ENCODE measurements at places on chromosomes 13 and 19. TPM values are rescaled to one million over a fixed set of nuclear protein-coding genes. Genes with fewer than 3 reads are reported as not detected.

DNA sequence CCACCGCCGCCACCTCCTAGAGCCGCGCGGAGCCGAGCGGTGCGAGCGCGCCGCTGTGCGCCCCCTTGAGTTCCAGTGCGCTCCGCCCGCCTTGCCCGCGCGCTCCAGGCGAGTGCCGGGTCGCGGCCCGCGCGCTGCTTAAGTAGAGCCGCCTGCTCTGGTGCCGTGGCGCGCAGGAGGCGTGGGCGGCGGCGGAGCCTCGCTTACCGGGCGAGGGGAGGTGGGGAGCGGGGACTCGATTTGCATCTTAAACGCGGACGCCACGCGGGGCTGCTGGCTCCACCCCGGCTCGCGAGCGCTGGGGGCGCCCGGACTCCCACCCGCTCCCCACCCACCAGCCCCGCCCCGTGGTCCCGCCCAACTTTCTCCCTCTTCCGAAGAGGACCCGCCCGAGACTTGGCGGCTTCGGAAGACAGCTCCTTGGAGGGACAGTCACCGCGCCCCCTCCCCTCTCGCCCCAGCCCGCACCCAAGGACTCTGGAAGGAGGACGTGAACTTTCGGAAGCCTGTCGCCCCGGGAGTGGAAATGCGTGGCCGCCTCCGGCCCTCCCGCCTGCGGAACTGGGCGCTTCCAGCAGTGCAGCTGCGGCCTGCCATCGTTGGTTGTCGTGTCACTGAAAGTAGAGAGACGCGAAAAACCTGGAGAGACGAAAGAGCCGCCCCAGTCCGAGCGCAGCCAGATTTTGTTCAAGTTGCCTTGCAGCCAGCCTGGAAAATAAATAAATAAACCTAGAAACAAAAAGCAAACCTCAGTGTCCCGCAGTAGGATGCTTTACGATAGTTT, at the start of gene KCTD12:
Gene KCTD12 (minus strand): TSS at position 114 of the 784 bp plus-strand sequence. CDS start 257 bp downstream, outside the sequence.
- peak; percentile 80 for DNase-seq

Gene LAIR2
- polyA plus RNA-seq = 0.21 TPM

DNA sequence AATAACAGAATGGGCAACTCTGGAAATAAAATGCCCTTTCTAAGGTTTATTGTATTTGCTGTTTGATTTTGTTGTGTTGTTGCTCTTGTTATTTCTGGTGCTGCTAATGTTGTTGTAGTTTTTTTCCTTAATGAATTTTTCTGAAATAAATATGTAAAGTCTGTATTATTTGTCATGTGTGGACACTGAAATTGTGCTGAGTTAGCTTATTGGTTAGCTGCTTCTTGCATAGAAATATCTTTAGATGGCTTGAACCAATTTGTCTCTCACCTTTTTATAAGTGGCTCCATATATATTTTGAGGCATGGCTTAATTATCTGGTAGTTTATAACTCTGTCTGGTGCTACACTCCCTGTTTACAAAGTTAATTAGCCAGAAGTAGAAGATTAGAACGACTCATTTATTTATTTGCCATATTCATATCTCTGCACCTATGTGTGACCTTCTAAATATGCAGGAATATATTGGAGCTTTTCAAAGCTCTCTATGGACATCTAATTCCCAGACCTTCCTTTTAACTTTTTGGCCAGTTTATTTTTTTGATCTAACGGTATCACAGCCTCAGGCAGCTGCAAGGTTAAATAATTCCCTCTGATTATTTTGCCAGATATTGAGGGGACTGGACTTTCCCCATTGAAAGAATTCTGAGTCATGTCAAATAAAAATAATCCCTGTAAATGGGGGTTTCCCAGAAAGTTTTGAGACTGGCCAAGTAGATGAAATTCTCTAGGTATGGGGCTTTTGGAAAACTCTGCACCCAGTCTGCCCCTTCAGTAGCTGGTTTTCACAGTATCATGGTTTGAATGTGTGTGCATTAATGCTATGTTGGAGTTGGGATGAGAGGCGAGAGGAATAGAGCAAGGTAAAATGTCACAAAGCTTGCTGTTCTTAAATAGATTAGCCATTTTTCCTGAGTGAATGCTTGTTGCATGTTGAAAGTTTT, 1331.7 kb upstream of the MIR17HG start:
- no peak for DNase-seq

DNA sequence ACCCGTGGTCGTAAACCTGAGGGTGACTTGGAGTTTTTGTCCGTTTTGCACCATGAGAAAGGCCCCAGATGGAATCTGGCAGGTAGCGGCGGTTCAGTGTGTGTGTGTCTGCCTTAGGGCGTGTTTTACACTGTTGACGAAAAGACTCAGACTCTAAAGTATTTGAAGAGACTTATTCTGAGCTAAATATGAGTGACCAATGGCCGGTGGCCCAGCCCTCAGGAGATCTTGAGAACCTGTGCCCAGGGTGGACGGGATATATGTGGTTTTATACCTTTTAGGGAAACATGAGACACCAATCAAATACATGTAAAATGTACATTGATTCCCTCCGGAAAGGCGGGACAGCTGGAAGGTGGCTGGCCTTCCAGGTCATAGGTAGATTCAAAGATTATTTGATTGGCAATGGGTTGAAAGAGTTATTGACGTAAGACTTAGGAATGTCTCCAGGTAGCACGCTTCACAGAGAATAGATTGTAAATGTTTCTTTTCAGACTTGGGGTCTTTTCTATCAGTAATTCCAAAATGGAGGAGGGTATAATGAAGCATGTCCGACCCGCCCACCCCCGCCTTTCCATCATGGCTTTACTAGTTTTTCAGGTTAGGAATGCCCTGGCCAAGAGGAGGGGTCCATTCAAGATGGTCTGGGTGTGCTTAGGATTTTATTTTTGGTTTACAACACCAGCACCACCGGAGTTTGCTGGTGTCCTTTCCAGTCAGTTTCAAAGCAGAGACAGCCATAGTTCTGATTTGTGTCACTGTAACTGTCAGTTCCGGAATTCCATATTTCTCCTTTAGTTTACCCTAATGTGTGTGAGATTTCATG, 1.0 kb upstream of the ZNF529 start:
- DNase-seq = peak; percentile 34

Gene INSR
- 25.1 TPM for polyA plus RNA-seq

- DNase-seq = no peak
Measured at GRCh38 chr13:27973961-27974662, 5.0 kb upstream of the CDX2 start.

Gene ZNF613
- 16.1 TPM for polyA plus RNA-seq

DNA sequence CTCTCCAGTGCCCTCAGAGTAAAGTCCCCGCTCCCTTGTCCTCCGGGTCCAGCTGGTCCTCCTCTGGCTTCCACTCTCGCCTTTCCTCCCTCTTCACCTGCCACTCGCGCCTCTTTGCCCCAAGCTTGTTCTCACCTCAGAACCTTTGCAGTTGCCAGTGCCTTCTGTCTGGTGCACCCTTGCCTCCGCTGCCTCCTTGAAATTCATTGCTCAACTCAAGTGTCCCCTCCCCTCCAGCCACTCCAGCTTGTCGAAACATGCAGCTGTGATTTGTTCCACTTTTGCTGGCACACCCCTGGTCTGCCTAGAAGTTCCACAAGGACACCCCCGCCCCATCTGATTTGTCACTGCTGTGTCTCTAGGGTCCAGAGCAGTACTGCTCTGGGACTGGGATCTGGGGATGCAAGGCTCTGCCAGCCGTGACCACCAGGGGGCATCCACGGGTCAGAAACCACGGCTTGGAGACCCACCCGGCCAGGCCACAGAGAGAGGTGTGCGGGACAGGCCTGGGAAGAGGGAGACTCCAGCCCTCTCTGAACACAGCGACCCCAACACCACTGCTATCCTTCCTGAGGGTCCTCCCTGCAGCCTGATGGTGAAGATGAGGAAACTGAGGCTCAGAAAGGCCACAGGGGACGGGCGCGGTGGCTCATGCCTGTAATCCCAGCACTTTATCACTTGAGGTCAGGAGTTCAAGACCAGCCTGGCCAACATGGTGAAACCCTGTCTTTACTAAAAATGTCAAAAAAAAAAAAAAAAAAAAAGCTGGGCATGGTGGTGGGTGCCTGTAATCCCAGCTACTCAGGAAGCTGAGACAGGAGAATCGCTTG, 49.9 kb downstream of the AP1M1 start:
- peak; percentile 49 for DNase-seq

Gene PLPPR2
- polyA plus RNA-seq = 15.1 TPM

- DNase-seq = peak; percentile 76
Measured at GRCh38 chr13:78658630-78659449, at the start of gene OBI1. OBI1 (minus strand) TSS chr13:78659155; CDS start chr13:78659120, 35 bp downstream.

DNA sequence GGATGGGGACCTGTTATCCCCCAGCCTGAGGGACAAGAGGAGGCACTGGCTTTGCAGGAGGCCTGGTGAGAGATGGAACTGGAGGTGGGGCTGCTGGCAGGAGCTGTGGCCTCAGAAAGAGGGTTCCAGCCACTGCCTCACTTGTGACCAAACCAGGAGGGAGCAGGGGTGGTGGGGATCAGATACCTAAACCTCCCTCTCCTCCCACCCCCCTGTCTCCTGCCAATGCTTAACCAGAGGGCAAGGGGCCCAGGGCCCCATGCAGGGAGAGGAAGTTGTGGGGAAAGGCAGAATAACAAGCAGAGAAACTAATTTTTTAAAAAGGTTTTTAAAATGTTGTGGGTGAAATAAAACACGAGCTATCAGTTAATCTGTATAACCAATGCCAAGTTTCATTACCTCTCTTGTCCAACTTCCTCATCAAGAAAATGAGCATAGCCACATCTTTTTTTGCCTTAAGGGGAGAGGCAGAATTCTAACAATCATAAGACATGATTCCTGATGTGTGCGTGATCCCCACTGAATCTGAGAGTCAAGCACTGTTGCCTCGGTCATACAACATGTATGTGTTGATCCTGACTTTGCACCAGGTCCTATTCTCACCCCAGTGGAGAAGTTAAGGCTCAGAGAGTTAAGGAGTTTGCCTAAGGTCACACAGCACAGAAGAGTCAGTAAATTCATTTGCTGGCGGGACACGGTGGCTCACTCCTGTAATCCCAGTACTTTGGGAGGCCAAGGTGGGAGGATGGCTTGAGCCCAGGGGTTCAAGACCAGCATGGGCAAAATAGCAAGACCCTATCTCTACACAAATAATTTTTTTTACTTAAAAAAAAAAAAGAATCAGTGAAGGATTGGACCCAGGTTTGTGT, 12.9 kb downstream of the FXYD5 start:
- no peak for DNase-seq

Gene OR4F17
- polyA plus RNA-seq = not detected

DNA sequence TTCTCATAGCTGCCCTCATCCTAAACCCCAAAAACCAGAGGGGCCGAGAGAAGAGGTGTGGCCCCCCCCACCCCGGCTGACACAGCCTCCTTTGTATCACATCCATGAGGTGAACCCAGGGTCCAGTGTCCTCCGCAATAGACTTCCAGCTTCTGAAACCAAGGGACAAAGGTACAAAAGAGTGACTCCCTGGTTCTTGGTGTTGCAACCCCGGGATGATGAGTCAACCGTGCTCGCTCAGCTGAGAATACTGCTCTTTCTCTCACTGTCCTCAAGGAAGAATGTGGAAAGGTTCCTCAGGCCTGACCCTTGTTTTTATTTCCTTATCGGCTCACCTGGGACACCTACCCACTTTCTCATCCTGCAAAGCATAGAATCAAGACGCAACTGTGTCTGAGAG, 5.5 kb downstream of the SLC15A1 start:
- DNase-seq = no peak

Gene SIGLEC9
- 0.97 TPM for polyA plus RNA-seq

DNA sequence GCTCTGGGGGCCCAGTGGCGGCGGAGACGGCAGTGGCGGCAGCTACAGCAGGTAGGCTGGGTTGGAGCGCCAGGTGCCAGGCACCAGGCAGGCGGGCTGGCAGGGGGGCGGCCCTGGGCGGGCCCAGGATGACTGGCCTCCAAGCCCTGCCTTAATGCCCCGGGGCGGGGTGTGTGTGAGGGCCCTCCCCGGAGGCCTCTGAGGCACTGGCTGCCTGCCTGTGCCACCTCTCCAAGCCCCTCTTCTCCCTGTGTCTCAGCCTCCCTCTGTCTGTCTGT, at the start of gene KLK11:
Gene KLK11 (minus strand): TSS at position 63 of the 278 bp plus-strand sequence. CDS start 985 bp downstream, outside the sequence.
- DNase-seq = no peak

Gene ZNF888
- polyA plus RNA-seq = 14.2 TPM

- no peak for DNase-seq
Measured at GRCh38 chr19:9054207-9054606, 32.7 kb upstream of the OR1M1 start.

DNA sequence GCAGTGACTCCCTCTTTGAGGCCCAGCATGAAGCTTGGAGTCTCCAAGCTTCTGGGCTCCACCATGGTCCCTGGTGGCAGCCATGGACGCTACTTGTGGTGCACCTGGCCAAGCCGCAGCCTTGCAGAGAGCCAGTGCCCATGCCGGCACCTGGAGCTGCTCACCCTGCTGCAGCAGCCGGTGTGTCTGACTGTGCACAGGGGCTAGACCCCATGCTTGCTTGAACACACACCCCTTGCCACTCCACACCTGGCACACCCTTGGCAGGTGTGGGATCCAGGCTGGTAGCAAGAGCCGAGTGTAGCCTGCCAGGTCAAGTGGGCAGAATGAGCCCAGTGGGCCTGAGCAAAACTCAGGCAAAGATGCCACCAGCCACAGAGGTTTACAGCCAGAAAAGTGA, 18.6 kb upstream of the MLLT1 start:
- no peak for DNase-seq

DNA sequence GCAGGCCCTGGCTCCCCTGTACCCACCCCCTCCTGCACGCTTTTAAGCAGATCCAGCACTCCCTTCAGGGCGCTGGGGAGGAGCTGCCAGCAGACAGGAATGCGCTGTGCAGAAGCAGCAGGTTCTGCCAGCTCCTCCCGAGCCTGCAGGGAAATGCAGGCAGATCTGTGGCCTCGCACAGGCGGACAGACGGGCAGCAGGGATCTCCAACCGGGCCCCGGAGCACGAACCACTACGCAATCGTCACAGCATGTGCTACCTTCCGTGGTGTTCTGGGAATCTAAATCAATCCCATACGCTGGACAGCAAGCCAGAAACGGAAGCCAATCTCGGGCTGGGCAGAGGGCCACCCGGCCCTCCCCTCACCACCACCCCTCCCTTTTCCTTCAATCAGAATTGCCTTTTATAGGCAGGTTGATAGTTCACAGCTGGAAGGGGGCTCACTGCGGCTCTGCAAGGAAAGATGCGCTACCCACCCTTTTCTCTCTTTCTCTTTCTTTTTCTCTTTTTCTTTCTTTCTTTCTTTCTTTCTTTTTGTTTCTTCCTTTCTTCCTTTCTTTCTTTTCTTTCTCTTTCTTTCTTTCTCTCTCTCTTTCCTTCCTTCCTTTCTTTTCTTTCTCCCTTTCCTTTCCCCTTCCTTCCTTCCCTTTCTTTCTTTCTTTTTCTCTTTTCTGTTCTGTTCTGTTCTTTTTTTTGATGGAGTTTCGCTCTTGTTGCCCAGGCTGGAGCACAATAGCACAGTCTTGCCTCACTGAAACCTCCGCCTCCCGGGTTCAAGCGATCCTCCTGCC, 99.9 kb downstream of the GNG7 start:
- no peak for DNase-seq

GRCh38 chr13:48944221-48944620, 31.5 kb upstream of the FNDC3A start:
- no peak for DNase-seq
